ENCODE measurements at places on chromosomes 2 and 18. TPM values are rescaled to one million over a fixed set of nuclear protein-coding genes. Genes with fewer than 3 reads are reported as not detected.

The SYT4 gene
- polyA plus RNA-seq, result not detected

The CHRND gene
- polyA plus RNA-seq, result not detected

The ZC3H6 gene
- polyA plus RNA-seq, result 0.59 TPM

The PRSS56 gene
- 0.07 TPM for polyA plus RNA-seq

The CCNT2 gene
- 14.8 TPM for polyA plus RNA-seq

The GREB1 gene
- polyA plus RNA-seq, result 1.1 TPM

The SPEG gene
- 13.0 TPM for polyA plus RNA-seq

The EHD3 gene
- 7.9 TPM for polyA plus RNA-seq

The CDH2 gene
- polyA plus RNA-seq, result 54.0 TPM

The TNFRSF11A gene
- polyA plus RNA-seq, result 2.1 TPM

The ST3GAL5 gene
- polyA plus RNA-seq, result 34.1 TPM

Data from A549 (cell line).